ENCODE measurements at places on chromosomes 12 and 14.

GRCh38 chr12:25266497-25266896 is 15.8 kb upstream of the KRAS start:
- DNase-seq, result no peak

DNA sequence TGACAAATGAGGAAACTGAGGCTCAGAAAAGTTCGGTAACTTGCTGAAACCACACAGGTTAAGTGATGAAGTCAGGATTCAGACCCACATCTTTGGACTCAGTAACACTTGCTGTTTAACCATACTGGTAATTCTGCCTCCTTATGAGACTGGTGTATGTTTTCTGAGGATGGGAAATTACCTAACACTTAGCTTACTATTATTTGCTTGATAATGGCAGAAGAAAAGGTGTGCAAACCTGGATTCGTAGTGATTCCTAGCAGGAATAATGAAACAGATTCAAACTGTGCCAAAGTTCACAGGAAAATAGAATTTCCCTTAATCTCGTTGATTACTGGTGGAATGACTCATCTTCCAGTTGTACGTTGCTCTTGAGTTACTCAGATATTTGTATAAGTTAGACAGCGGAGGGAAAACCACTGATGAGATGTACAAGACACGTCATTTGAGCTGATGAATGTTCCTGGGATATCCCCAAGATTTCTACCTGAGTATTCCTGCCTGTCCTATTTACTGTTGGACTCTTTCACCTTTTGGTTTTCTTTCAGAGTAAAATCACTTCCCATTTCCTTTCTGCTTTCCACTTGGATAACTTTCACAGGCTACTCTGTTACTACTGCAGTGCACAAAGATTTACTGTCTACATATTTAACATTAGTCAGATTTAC is 37.5 kb downstream of the PRORP start:
- no peak for DNase-seq

DNA sequence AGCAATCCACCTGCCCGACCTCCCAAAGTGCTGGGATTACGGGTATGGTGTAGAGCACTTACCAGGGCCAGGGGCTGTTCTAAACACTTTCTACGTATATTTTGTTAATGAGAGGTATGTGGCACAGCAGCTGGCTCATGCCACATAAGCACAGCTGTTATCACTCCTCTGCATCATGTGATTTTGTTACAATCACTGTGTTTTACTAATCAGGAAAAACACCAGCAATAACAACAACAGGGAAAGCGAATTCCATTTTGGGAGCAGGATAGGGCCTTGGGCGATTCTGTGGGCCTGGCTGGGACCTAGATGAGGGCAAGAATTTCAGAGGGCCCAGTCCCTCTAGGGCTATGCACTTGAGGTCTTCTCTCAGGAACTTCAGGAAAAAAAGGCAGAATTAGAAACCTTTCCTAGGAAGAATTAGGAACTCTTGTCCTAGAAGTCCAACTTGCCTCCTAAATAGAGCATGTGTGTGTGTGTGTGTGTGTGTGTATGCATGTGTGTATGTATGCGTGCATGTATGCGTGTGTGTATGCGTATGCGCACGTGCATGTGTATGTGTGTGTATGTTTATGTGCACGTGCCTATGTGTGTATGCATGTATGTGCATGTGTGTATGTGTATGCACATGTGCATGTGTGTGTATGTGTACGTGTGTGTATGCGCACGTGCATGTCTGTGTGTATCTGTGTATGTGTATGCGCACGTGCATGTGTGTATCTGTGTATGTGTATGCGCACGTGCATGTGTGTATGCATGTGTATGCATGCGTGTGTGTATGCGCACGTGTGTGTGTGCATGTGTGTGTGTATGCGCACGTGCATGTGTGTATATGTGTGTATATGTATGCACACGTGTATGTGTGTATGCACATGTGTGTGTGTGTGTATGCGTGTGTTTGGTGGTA is 41.8 kb upstream of the CORO1C start:
- no peak for DNase-seq

GRCh38 chr12:57129321-57129842 is 1.1 kb downstream of the LRP1 start:
- no peak for DNase-seq

- peak; percentile 71 for DNase-seq
Measured at GRCh38 chr14:94423453-94424056, 29.0 kb downstream of the SERPINA11 start.

- no peak for DNase-seq
Measured at GRCh38 chr14:86541972-86542371, 1012.0 kb downstream of the FLRT2 start.

DNA sequence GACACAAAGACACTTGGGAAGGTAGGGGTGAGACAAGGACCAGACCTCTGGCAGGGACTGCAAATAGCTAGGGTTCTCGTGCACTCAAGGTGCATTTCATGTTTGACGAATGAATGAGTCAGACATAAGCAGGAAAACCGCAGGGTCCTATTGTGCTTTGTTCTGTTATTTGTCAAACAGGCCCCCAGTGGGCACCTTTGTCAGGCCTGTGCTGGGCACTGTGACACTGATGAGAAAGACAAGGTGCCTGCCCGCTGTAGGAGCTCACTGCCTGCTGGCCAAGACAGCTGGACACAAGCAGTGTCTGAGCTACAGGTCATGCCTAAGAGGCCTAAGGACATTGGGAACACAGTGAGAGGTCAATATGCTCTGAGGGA is 2.3 kb downstream of the OTUB2 start:
- peak; percentile 66 for DNase-seq

GRCh38 chr12:92516277-92516600 is 186.6 kb upstream of the PLEKHG7 start:
- DNase-seq, result no peak

- peak; percentile 35 for DNase-seq
Measured at GRCh38 chr14:57060276-57060955, 208.3 kb downstream of the EXOC5 start.

GRCh38 chr12:94909663-94910062 is 93.8 kb downstream of the NDUFA12 start:
- no peak for DNase-seq

DNA sequence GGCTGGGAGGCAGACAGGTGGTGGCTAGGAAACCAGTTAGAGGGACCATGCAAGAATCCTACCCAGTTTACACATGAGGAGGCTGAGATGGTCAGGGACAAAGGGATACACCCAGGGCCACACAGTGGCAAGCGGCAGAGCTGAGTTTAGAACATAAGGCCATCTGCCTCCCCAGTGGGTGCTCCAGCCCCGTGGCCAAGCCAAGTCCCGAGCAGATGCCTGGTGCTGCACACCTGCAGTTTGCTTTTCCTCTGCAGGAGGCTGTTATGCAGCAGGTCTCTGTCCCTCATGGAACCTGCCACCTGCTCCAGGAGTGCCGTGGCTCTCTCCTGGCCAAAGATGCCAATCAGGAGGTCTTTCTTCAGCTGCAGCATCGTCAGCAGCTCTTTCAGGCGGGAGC is 70.8 kb downstream of the SYNE3 start:
- DNase-seq, result no peak

DNA sequence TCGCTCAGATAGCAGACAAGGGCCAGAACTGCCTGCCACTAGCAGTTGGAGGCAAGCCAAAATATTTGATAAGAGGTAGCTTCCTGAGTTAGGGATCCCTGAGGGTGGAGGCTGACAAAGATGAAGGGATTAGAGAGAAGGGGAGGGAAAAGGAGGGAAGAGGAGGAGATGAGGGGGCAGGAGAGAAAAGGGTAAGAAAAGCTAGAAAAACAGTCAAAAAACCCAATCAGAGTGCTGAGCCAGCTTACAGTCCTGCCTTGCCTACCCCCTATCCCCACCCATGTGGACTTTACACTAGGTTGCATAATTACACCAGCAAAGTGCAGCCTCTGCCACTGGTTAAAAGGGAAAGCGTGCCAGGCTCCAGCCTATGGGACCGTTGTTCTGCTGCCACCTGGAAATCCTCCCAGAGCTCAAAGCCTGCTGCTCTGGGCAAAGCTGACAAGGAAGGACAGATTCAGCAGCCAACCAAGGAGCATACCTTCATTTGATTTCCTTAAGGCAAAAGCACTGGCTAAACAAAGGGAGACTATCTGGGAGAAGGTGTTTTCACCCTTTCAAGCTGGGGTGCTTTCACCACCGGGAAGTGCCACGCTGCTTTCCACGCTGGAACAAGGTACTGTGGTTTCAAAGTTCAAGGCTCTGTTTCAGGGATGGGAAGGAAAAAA is 3.8 kb upstream of the NUMB start:
- DNase-seq, result no peak

DNA sequence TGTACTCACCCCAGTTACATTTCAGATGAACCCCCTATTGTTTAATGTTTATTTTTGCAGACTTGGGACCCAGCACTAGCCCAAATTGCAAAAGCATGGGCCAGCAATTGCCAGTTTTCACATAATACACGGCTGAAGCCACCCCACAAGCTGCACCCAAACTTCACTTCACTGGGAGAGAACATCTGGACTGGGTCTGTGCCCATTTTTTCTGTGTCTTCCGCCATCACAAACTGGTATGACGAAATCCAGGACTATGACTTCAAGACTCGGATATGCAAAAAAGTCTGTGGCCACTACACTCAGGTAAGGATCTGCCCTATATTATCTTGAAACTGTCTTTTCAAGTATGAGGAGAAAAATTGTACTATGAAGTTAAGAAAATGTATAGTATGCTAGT is 1.2 kb downstream of the GLIPR1 start:
- DNase-seq, result no peak

- no peak for DNase-seq
Measured at GRCh38 chr14:68305738-68306137, 486.2 kb downstream of the RAD51B start.

GRCh38 chr12:111404362-111405148 is 1.2 kb upstream of the SH2B3 start:
- peak; percentile 84 for DNase-seq

- no peak for DNase-seq
Measured at GRCh38 chr12:21483531-21483930, 17.9 kb downstream of the RECQL start.

DNA sequence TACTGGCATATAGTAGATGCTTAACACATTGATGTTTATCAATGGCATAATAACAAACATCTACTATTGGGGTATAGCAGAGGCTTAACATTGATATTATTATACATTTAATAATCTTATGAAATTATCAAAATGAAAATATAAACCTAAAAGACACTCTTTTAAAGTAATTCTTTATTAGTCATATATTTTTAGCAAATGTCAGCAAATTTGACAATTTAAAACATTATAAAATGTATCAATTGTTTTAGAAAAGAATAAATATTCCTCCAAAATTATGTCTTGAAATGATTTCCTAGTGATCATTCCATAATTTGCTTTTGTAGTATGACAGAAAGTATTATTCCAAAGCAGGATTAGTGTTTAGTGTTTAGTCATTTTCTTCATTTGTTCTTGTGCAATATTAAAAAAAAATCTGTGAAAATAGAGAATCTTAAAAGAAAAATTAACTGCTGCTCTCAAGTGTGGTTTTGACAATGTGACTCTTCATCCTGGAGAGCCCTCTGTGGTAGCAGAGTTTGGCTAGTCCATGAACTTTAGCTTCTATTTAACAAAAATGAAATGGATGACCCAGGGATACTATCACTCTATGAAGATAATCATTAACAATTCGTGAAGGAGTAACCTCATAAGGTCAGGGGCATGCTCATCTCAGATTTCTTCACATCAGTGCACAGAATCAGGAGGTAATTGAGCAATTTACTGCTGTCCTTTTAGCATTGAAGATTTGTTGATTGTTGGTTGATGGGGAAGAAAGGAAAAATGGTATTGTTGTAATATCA is 1018.5 kb downstream of the LRFN5 start:
- DNase-seq, result no peak

DNA sequence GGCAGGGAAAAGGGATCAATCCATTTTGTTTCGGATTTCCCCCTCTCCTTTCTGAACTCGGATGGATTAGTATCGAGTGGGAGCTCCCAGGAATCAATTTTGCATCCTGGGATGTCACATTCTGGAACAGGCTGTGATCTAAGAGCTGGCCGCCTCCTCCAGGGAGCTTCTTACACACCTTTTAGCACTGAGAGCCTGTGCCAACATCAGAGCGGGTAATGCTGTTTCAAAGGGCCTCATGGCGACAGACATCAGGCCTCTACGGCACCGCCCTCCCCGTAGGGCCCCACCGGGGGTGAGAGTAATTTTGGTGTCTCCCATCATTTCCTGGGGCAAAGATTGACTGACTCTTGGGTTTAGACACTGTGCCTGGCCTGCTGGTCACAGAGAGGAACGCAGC is 2.7 kb downstream of the GALNT9 start:
- peak; percentile 25 for DNase-seq

DNA sequence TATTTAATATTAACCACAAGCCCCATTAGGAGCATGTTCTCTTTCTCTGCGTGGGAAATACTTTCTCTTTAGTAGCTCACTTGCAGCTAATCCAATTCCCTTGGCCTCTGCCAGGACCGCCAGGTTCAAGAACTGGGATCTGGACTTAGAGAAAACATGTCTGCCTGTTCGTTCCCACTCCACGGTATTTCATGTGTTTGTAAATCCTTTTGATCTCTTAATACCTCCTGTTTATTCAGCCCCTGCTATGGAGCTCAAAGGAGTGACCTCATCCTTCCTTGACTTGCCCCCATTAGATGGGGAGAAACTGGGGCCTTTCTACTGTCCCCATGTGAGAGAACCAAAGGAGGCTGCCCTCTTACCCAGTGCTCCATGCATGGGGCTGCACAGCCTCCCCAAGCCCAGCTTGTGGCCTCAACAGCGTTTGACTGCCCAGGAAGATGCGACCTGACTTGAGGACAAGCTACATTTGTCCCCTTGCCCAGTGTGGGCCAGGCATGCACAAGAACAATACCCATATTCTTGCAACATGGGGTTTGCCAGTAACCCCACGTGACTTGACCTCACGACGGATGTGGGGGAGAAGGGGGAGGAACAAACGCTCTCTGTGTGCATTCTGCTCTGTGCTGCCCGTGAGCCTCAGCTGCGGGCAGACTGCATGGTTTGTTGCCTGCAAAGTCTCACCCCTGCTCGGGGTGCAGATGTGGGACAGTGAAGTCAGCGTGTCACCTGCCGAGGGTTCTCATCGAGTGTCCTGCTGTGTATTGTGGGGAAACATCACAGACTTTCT is 30.3 kb downstream of the CD9 start:
- DNase-seq, result peak; percentile 64

- DNase-seq, result no peak
Measured at GRCh38 chr14:60506462-60506984, 2.4 kb upstream of the SIX6 start.

DNA sequence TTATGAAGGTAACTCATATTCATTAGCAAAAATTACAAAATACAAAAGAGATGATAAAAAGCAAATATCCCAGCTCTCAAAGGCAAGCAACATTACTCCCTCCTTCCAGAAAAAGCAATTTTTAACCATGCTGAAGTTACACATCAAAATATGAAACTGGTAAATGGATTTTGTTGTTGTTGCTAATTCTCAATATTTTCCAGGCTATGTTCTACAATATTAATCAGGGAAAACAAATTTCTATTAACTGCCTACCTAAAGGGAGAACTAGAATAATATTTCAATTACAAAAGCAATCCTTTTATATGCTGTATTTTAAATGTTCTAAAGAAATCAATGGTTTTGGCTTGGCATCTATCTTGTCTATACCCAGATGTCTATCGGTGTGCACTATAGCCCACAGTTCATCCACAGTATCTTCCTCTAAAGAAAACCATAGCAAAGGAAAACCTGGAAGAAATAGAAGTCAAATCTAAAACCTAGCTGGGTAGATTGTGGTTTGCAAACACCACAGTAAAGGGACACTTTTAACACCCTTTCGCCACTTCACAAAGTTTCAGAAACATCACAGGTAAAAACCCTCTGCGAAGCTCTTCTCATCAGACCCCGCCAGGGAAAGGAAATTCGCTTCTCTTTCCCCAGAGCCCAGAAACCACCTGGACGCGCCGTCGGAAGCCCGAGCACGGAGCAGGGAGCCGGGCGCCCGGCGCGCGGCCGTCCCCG is 32.0 kb downstream of the TC2N start:
- no peak for DNase-seq

Measured in activated T-cell treated with anti-CD3 and anti-CD28 coated beads, Interleukin-2, amount 50 U/mL, for 48 hours (primary cell).